Stimulated activated effector memory CD8-positive, alpha-beta T cell treated with anti-CD3 and anti-CD28 coated beads, Interleukin-12 subunit alpha, Interleukin-12 subunit beta, amount 100 ng/mL, for 72 hours (primary cell): ENCODE measurements at places on chromosomes 1 and 21.

DNA sequence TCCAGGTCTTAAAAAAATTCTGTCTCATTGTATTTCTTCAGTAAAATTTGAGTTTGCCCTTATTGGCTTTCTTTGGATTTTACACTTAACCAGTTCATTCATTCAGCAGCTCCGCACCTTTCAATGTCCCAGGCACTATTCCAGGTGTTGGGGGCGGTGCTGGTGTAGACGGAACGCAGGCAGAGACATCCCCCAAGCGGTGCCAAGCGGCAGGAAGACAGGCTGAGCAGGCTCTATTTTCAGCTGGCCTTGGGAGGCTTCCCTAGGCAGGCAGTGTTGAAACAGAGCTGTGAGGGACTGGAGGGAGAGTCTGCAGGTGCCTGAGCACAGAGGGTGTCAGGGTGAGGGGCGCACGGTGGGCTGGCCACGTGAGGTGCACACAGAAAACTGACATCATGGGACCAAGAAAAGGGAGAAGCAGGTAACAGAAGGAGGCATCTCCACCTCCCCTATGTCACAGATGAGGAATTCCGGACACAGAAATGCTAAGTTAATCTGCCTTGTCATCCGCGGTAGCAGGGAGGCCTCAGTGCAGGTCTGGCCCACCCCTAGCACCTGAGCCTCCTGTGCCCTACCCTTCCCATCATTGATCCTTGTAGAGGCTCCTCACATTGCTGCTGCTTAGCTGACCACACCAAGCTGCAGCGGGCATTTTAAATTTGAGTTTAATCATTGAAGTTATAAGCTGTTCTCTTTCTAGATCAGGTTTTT is 40.8 kb downstream of the SLC37A1 start:
- DNase-seq: no peak

- DNase-seq: no peak
Observed at GRCh38 chr1:225424562-225425200, 3.2 kb downstream of the LBR start.

- peak; percentile 6 for DNase-seq
Observed at GRCh38 chr1:59332983-59333382, 36.1 kb downstream of the FGGY start.

- DNase-seq: no peak
Observed at GRCh38 chr1:113519556-113519955, 129.2 kb downstream of the MAGI3 start.

DNA sequence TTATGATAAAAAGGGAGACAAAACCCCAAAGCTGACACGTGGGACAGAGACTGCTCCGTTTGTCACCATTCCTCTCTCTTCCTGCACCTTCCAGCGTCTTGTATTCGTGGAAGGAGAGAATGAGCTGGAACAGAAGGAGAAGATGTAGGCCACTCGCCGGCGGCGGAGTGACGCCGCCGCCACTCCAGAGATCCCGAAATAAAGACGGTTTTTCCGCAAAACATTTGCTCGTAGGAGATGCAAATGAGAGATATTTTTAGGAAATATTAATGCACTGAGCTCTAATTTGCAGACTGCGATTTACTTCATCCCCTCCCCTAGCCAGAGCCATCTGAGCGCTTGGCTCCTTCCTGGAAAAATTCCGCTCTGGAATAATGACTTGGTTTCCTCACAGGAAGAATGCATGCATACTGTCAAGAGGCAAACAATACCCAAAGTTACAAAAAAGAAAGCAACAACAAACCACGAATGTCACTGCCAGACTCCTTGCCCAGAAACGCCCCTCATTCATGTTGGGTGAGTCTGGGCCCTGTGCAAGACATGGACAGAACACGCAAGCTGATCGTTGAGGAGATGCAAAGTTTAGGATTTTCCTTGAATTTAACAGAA is 18.0 kb upstream of the ADARB1 start:
- DNase-seq: no peak

DNA sequence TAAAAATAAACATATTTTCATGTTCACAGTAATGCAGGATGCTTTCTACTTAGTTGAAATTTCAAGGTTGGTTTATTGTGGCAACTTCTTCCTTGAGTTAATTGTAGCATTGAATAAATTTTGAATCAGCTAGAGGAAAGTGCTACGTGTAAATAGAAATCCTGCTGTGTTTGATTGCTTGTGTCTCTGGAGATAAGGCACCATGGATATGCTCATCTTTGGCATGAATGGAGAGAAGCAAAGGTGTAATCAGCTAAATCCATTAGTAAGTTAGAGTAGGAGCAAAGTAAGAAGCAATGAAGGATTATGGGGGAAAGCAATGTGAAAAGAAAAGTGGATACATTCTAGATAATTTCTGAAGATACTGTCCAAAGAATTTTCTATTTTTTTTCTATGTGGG is 331.1 kb downstream of the PTPRC start:
- DNase-seq: no peak

DNA sequence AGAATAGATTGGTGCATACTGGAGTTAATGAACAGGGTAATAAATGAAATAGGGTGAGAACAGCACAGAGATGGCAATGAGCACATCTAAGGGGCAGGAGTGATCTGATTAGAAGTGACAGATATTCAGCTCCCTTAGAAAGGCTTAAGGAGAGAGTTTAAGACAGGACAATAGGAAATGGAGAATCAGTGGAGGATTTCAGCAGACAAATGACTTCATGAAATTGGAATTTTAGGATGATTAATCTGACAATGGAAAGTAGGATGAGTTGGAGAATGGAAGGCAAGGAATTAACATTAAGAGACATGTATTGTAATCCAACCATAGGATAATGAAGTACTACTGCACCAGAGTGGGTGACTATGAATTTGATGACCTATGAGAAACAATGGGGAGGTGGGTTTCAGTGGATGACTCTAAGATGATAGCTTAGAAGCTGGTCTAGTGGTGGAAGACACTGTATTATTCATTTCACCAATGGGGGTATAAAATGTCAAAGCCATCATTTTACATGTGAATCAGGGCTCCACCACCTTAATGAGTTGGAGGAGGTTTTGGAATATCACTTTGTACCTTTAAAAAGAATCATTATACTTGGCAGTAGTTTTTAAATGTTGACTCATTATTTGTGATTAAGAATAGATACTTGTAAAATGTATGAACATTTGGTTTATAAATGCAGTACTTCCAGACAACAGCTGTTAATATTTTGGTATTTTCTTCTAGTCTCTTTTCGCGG is 139.1 kb downstream of the PLA2G4A start:
- no peak for DNase-seq

- no peak for DNase-seq
Observed at GRCh38 chr1:2544093-2544874, 11.9 kb upstream of the TNFRSF14 start.

DNA sequence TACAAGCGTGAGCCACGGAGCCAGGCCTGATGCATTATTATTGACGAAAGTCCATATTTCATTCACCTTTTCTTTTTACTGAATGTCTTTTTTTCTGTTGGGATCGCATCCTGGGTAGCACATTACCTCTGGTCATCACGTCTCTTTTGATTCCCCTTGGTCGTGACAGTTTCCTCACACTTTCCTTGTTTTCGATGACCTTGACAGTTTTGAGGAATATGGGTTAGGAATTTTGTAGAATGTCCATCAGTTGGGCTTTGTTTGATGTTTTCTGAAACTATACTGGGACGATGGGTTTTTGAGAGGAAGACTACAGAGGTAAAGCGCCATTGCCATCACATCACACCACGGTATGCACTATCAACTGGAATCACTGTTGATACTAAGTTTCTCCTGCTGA is 26.6 kb upstream of the GALNT2 start:
- DNase-seq: no peak

GRCh38 chr21:44880405-44881197 is 7.1 kb upstream of the PTTG1IP start:
- no peak for DNase-seq

DNA sequence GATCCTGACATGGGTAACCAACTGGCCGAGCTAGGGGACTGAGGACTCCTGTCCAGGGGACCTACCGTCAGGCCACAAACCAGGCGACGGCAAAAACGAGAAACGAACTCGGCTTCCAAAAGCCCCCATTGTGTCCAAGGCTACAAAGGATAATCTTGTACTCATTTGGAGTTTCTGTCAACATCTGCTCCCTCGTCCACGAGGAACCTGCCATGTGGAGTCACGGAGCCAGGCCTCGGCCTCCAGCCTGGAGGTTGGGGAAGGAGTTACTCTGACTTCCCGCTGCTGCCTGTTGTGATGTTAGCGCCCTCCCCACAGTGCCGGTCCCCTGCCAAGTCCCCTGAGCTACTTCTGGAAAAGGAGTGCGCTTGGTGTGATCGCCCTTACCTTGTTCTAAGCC is 7.3 kb downstream of the KRTAP10-1 start:
- DNase-seq: no peak

DNA sequence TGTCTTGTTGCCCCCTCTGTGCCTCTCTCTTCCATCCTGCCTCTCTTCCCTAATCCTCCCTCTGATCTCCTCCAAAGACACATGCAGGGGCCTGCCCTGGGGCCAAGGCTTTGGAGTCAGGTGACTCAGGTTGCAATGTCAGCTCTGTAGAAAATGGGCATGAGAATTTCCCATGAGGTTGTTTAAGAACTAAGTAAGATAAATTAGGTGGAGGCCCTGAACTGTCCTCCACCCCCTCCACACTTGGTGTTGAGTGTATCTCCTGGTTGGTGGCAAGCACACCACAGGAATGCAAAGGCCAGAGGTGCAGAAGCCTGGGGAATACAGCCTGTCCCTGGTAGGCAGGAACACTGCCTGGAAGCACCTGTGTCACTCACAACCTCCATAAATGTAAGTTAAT is 63.9 kb upstream of the GRIK3 start:
- DNase-seq: no peak

GRCh38 chr1:72278461-72278860 is 3.9 kb downstream of the NEGR1 start:
- DNase-seq: no peak

GRCh38 chr1:87632232-87632631 is 303.6 kb downstream of the LMO4 start:
- DNase-seq: no peak

DNA sequence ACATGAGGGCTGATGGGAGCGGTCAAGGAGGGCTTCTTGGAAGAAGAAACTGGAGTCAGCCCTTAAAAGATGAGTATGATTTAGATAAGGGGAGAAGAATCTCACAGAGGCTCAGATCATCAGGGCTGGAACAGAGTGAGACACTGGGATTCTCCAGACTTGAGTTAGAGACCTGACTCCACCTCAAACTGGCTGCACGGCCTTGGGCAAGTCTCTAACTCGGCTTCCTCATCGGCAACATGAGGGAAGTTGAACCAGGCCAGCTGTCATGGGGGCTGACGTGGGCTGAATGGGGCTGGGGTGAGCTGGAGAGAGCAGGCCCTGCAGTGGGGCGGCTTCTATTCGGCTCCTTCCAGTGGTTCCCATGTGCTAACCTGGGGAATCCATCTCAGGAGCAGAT is 2.5 kb downstream of the C1QC start:
- no peak for DNase-seq

DNA sequence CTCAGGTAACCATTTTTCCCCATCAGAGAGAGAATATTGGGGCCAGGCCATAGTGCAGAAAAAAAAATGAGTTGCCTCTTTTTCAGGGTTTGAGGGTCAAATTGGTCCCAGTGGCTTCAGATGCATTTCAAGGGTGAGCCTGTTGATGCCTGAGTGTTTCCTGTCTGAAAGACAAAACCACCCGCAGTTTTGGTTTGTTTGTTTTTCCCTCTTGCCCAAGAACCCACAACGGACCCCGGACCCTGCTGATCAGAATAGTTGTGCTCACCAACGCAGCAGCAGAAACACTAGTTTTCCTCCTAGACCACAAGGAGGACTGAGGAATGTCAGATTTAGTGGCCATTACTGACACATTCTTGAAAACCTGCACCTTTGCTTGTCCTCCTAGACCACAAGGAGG is 1433.1 kb downstream of the PLA2G4A start:
- no peak for DNase-seq

DNA sequence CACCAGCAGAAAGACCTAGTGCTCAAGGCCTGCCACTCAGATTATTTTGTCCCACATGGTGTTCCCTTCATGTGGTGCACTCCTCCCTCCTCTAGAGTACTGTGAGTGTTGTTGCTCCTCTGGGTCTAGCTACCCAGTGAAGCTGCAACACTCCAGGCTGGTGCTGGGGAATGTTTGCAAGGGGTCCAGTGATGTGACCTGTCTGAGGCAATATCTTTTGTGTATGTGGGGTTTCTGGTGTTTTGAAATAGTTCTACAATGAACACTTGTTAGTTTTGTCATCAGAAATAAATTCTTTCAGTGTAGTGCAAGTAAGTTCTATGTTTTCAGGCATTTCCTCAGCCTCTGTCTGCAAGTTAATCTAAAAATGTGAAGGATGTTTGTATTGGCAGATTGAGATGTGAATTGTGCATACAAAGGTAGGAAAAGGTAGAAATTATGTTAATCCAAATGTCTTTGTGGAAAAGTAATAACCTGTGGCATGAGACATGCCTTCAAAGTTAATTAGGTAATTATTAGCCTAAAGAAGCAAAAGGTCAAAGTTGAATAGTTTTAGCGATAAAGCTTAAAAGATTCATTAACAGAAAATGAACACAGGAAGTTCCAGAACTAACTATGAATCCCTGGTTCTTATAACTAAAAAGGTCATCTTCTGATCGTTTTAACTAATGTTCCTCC is 616.8 kb downstream of the LTN1 start:
- DNase-seq: no peak

GRCh38 chr1:228174482-228175315 is 9.1 kb downstream of the IBA57 start:
- peak; percentile 40 for DNase-seq

DNA sequence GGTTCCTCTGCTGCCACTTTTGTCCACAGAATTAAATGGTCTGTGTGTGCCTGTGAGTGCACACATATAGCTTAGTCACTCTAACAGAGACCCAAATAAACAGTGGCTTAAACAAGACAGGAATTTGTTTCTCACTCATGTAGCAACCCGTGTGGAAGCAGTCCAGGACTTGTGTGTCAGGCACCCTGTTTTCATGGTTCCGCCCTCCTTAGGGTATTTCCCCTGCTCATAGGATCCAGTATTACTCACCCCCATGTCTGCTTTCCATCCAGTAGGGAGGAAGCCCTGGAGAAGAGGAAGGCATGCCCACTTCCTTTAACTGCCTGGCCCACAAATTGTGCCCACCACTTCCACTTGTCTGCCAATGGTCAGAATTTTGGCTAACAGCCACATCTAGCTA is 41.3 kb upstream of the TACSTD2 start:
- DNase-seq: no peak

GRCh38 chr1:1763657-1764621 is 14.3 kb downstream of the NADK start:
- no peak for DNase-seq

GRCh38 chr1:22031214-22031962 is 21.1 kb upstream of the CDC42 start:
- no peak for DNase-seq

- DNase-seq: no peak
Observed at GRCh38 chr1:222104694-222105392, 363.0 kb upstream of the DUSP10 start.

- DNase-seq: no peak
Observed at GRCh38 chr1:9553736-9554144, 14.5 kb downstream of the SLC25A33 start.
